Activated CD4-positive, alpha-beta T cell treated with anti-CD3 and anti-CD28 coated beads, Interleukin-2, Interleukin-6, amounts not matched to agents 100 ng/mL and 50 ng/mL, durations not matched to agents 16 hours and 8 hours (primary cell): ENCODE measurements at places on chromosomes 3 and 15.

- DNase-seq, result no peak
These were observed 66.5 kb downstream of the MRPL46 start for GRCh38 chr15:88400591-88401250.

DNA sequence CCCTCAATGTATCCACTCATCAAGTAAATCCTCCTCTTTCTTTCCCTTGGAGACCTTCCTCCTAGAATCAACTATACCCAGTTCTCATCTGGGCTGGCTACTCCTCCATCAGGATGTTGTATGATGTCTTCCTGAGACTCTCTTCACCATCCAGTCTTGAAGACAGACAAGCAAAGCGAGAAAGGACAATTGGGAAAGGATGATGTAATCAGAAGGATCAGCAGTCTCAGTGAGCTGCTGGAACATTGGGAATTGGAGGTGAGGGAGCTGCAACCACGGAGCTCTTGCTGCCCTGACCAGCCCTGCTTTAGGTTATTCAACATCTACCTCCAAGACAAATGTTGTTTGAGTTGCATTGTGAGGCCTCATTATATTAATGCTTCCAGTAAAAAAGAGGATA, 48.0 kb upstream of the UBP1 start:
- DNase-seq, result no peak

- no peak for DNase-seq
These were observed 851 bp downstream of the AP2M1 start for GRCh38 chr3:184175506-184175905.

GRCh38 chr3:166169681-166170080, 332.5 kb upstream of the BCHE start:
- DNase-seq, result no peak

DNA sequence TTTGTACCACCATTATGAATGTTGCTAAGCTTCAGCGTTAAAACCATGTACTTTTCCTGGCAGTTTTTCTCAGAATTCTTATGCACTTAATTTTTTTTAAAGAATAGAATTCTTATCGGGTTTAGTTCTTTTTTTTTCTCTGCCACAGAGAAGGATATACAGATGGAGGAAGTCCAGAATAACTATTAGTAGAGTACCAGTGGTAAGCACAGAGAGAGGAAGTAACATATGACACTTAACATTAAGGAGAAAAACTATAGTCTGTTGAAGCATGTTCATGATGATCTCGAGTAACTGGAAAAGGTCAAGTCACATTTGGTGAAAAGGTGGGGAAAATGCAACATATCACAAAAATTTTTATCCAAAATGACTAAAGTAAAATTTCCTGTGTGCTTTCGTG, 68.9 kb downstream of the RNF13 start:
- no peak for DNase-seq

- no peak for DNase-seq
These were observed 13.4 kb downstream of the SCAMP5 start for GRCh38 chr15:75008629-75009326.

- no peak for DNase-seq
These were observed 14.8 kb downstream of the MUC13 start for GRCh38 chr3:124919756-124920155.

DNA sequence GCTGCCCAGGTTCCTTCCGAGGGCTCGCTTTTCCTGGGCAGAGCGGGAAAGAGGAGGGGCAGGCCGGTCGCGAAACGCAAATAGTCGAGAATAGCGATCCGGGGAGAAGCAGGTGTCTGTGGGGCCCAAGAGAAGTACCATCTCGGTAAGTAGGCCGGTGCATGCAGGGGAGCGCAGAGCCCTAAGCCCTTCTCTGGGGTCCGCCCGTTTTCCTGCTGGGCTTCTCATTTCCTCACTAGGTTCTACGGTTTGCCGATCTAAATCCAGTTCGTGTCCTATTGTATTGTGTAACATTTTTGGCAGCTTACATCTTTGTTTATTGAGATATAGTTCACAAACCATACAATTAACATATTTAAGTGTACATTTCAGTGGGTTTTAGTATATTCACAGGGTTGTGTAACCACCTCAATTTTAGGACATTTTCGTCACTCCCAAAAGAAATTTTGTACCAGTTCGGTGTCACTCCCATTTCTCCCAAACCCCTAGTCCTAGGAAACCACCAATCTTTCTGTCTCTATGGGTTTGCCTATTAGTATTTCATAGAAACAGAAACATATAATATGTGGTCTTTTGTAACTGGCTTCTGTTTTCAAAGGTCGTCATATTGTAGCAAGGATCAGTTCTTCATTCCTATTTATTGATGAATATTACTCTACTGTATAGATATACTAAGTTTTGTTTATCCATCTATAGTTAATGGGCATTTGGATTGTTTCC, 6.8 kb upstream of the TRIM69 start:
- peak; percentile 57 for DNase-seq

DNA sequence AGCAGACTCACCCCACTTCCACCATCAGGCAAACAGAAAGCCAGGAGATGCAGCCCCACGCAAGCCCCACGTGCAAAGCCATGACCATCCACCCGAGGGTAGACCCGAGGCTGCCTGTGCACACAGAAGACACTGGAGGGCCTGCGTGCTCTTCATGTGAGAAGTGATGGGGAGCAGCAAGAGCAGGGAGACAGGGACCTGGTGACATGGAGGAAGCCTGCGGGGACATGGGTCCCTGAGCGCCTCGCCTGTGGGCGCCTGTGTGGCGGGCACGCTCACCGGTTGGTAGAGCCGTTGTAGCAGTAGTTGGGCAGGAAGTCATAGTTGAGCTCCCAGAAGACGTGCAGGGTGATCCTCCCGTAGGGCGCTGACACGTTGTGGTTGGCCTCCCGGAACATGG, 65.0 kb downstream of the NIPA2 start:
- no peak for DNase-seq

GRCh38 chr15:88331291-88331690, 74.8 kb upstream of the NTRK3 start:
- DNase-seq, result peak; percentile 70

DNA sequence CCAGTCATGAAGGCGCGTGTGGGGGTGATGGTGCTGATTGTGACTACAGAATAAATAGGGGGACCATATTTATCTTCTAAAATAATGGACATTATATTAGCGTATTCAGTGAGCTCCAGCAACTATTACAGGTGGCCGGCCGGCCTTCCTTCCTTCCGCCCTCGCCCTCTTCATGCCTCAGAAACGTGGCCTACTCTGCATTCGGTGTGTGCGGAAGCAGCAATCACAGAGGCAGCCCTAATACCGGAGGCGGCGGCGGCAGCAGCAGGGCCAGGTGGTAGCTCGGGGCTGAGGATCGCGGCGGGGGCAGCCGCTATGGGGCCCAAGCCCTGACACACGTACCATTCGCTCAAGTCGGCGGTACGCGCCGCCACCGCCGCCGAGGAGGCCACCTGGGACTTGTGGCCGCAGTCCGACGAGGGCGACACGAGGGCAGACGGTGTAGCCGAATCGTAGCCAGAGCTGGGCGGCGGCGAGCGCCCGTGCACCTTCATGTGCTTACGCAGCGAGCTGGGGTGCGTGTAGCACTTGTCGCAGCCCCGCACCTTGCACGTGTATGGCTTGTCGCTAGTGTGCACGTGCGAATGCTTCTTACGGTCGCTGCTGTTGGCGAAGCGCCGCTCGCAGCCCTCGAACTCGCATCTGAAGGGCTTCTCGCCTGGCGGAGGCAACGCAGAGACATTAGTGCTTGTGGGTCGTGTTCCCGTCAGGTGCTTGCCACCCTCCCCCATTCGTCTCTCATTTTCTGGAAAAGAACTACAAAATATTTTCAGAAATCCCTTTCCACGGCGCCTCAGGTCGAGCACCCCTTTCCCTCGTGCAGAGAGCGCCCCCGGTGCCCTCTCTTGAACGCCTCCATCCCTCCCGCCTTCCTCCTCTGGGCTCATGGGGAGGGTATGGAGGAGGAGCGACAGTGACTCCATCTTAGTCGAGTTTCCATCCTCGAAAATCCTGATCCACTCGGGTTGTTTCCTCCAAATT, 15.5 kb downstream of the ZIC4 start:
- DNase-seq, result no peak

- peak; percentile 35 for DNase-seq
These were observed 146.6 kb downstream of the SERPINI1 start for GRCh38 chr3:167882057-167882667.

DNA sequence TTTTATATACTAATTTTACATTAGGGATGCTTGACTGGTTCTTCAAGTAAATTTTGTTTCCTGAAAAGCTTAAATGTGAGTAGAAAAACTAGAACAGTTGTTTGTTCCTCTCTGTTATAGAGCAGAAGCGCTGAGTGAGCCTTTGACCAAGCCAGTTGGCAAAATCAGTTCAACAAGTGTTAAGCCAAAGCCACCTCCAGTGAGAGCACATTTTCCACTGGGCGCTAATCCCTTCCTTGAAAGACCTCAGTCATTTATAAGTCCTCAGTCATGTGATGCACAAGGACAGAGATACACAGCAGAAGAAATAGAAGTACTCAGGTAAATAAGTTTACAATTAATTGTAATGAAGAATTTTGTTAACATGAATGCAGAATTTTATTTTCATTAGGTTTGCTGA, 14.6 kb downstream of the CAPN7 start:
- no peak for DNase-seq

GRCh38 chr15:101578443-101578894, 73.7 kb downstream of the TM2D3 start:
- DNase-seq, result peak; percentile 33

DNA sequence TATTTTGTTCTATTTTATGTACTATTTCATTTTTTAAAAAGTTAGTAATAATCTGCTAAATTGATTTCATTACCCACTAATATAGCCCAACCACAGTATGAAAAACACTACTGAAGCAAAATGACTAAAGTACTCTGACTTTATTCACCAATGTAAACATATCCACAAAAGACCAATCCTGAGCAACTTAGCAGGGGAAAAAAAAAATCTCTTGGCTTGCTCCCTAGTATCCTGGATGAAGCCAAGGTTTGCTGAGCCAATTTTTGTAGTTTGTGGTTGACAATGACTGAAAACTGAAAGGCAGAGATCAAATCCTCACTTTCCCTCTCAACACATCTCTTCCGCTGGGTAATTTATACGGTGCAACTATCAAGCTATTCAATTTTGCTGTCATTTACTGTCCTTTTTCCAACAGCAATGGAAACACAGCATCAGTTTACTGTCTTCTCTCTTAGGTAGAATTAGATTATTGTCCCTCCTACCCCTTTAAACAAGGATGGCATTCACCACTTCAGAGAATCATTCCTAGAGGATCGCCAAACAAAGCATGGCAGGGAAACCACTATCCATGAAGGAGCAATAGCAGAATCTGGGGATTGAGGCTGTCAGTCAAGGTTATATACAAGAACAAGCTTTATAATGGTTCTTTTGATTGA, 149.7 kb downstream of the THRB start:
- no peak for DNase-seq

GRCh38 chr3:33149342-33149741, 35.5 kb downstream of the CRTAP start:
- no peak for DNase-seq

- no peak for DNase-seq
These were observed 44.2 kb upstream of the ACP3 start for GRCh38 chr3:132273036-132273435.

GRCh38 chr3:139758654-139759291, 81.0 kb upstream of the NMNAT3 start:
- no peak for DNase-seq

DNA sequence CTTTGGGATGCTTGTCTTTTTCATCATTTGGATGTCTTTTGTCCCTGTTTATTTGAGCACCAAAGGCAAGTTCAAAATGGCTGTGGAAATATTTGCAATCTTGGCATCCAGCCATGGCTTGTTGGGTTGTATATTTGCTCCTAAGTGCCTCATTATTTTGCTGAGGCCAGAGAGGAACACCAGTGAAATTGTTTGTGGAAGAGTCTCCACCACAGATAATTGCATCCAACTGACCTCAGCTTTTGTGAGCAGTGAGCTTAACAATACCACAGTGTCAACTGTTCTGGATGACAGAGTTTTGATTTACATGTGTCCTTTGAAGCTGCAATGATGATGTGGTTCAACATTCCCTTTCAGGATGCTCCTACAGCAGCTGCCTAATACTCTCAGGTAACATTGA, 83.0 kb upstream of the KCNAB1 start:
- DNase-seq, result no peak

- DNase-seq, result peak; percentile 70
These were observed 71.7 kb downstream of the ANKRD28 start for GRCh38 chr3:15726043-15726442.

DNA sequence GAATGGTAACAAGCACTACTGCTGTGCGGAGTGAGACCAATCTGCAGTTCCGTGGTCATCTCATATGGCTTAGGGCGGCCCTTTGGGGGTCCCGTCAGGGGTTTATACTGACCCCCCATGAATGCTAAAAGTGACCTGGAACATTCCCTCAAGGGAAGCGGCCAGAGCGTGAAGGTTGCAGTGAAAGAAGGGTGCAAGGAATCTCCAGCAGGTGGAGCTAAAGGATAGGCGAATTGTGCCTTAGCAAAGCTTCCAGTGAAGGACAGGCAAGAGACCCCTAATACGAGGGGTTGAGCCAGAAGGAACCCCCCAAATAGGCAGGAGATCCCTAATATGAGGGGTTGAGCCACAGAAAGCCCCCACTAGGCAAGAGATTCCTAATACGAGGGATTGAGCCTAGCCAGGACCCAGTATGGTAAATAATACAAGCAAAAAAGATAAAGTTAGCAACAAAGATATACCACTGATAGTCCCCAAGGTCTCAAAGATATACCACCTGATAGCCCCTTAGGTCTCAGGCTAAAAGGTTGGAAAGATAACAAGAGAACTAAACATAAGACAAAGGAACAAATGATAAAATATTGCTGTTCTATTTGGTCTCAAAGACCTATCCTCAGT, 32.8 kb downstream of the ZNF589 start:
- peak; percentile 67 for DNase-seq

- DNase-seq, result peak; percentile 57
These were observed 778 bp upstream of the AP4E1 start for GRCh38 chr15:50907601-50908208.

- no peak for DNase-seq
These were observed 76.2 kb upstream of the MELTF start for GRCh38 chr3:197105786-197106185.

DNA sequence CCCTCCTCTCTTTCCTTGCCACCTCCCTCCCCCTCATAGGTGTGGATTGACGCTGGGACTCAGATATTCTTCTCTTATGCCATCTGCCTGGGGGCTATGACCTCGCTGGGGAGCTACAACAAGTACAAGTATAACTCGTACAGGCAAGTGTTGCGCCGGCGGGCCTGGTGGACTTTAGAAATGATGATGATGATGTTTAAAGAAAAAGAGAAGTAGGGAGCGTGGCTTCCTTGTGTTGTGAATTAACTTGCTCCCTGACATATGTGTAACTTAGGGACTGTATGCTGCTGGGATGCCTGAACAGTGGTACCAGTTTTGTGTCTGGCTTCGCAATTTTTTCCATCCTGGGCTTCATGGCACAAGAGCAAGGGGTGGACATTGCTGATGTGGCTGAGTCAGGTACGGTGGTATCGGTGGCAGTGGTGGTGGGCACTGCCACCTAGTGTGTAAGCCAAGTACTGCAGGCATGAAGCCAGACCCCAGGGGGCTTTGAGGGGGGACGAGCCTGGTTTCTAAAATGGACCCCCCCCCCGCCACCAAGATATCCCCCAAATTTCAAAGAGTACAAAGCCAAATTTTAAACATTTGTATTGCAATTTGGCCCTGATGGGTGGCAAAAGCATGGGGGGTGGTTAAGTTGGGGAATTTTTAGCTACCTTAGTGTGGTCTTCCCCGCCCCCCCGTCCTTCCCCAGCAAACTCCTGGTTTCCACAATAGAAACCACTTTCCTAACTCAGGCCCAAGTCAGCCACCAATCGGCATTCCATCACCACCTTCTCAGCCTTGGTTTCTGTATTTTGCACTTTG, 65.6 kb downstream of the SLC6A6 start:
- DNase-seq, result peak; percentile 45
